ENCODE measurements at places on chromosomes 7 and 10.

GRCh38 chr10:97534746-97535367 is 36.1 kb downstream of the UBTD1 start:
- no peak for DNase-seq

DNA sequence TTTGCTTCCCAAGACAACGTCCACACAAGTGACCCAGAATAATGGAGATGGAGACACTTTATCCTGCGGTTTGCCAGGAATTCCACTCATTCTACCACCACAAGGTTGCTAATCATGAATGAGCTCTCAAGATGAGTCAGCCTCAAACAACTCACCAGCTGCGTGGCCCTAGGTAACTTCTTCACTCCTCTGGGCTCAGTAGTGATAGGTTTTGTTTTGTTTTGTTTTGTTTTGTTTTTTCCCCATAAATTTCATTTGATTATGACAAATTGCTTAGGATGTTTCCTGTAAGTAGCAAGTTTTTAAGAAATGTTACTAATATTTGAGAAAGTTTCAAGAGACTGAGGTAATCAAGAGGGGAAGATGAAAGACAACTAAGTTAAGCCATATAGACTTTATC is 286.8 kb downstream of the PARD3 start:
- DNase-seq: no peak

DNA sequence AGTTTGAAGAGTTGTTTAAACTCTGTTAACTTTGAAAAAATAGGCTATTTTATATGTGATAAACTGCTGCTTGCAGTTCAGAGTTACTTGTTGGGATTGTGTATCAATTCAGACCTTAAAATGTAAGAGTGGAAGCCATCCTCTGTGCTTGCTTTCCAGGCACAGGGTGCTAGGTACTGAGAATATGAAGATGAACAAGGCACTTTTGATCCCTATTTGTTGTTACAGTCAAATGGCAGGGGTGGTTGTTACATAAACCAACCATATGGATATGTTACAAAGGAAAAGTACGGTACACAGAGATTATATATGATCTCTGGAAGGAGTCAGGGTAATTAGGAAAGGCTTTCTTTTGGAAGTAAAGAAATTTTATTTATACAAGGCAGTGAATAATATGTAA is 63.8 kb downstream of the REEP3 start:
- DNase-seq: no peak

GRCh38 chr7:132065193-132065988 is 509.0 kb upstream of the PODXL start:
- no peak for DNase-seq

- DNase-seq: no peak
These were observed 171.3 kb downstream of the RNLS start for GRCh38 chr10:88411772-88412349.

- DNase-seq: no peak
These were observed 12.6 kb upstream of the WAC start for GRCh38 chr10:28520346-28520745.

DNA sequence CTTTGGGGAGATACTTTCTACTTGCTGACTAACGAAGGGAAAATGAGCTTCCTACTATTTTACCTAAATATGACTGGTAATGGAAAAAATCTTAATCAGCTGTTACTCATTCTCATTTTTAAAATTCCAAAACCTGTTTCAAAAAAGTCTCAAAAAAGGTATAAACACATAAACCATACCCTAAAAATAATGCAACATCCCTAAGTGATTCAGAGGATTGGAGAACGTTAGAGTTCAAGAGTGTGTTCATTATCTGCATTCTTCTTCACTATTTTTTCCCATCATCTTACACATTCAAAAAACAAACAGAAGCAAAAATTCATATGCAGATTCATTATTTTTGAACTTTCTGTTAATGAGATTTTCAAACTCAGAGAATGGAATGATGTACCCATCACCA is 150.4 kb upstream of the GNAI1 start:
- no peak for DNase-seq

- DNase-seq: no peak
These were observed 630.1 kb downstream of the SORCS1 start for GRCh38 chr10:106534441-106534840.

- DNase-seq: no peak
These were observed 88.9 kb downstream of the CABCOCO1 start for GRCh38 chr10:61751599-61751998.

DNA sequence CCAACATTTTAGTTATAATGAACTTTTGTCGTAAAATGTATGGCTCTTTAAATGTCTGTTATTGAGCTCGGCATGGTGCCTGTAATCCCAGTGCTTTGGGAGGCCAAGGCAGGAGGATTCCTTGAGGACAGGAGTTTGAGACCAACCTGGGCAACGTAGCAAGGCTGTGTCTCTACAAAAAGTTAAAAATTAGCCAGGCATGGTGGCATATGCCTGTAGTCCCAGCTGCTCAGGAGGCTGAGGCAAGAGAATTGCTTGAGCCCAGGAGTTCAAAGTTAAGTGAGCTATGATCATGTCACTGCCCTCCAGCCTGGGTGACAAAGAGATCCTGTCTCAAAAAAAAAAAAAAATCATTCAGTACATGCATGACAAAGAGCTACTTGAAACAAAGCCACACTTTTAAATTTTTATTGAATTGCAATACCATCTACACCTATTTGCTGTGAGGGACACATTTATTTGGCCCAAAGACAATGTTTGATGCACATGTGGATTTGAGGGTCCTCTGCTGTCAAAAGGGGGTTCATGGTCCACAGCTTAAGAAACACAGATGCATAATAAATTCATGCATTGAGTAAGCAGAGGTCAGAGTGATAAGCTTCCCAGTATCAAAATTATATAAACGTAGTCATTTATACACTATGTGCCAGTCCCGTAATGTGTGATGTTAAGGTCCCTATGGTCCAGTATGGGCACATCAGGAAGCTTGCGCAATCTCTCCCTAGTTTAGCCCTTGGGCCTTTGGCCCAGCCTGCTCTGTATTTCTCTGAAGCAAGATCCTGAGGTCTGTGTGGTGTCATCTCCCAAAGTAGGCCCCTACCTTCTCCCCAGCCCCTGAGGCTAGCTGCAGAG is 4.4 kb upstream of the MALSU1 start:
- DNase-seq: no peak

DNA sequence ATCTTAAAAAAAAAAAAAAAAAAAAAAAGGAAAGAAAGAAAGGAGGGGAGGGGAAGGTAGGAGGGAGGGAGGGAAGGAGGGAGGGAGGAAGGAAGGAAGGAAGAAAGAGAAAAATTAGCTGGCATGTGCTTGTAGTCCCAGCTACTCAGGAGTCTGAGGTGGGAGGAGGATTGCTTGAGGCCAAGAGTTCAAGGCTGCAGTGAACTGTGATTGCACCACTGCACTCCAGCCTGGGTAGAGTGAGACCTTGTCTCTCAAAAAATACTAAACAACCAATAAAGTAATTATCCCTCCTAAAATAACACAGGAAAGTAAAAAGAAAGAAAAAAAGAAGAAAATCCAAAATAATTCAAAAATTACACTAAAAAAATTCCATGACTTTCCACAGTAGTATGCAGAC is 13.8 kb upstream of the NRF1 start:
- DNase-seq: no peak

GRCh38 chr7:108809356-108809755 is 239.7 kb downstream of the DNAJB9 start:
- DNase-seq: no peak

All from SIG-M5 (cell line).